ENCODE measurements at places on chromosomes 7 and 10. TPM values are rescaled to one million over a fixed set of nuclear protein-coding genes. Genes with fewer than 3 reads are reported as not detected.

Gene POU6F2
- not detected for total RNA-seq

Gene PTPRZ1
- total RNA-seq: 9.1 TPM

DNA sequence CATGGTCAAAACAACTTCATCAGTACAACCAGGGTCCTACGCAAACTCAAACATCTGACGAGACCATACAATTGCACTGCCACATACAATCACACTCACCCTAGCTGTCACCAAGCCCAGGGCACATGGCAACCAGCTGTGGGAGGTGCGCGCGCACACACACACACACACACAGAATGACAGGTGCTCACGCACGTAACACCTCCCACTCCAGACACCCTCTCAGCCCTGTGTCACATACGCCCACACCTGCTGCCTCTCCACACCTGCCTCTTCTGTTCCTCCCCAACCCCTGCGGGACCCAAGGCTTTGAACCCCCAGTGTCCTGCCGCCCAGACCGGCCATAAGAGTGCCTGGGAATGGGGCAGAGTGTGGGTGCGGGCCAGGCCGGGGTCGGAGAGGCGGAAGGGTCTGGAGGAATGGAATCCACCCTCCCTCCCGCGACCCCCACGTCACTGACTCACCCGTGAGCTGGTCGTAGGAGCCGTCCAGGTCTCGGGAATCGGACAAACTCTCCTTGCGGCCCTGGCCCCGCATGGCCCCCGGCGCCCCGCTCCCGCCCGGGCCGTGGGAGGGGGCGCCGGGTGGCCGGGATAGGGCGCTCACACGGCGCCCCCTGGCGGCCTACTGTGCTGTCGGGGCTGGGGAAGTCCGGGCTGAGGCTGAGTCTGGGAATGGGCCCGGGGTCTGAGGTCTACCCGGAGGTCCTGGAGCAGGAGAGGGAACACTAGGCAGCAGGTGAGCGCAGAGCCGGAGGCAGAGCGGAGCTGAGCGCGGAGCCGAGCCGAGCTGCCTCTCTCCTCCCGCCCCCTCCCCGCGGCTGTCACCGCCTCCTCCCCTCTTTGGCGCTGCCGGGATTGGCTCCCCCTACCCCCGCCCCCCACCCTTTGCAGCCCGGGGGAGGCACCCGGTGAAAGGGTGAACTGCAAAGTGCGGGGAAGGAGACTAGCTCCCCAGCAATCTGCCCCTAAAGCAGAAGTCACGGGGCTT is at the start of gene KCNIP2:
KCNIP2 (minus strand) TSS at position 769 of the 990 bp plus-strand sequence; CDS start at position 537, 232 bp downstream.
- peaks cover 6% of the 10 kb centered on the region for H3K4me1 ChIP-seq
- H3K36me3 ChIP-seq: no peaks in the 10 kb centered on the region
- no peaks in the 10 kb centered on the region for H3K27me3 ChIP-seq
- no peak within 1 kb of the TSS for H3K27ac ChIP-seq
- no peak within 1 kb of the TSS for H3K4me3 ChIP-seq
- no peak for DNase-seq

DNA sequence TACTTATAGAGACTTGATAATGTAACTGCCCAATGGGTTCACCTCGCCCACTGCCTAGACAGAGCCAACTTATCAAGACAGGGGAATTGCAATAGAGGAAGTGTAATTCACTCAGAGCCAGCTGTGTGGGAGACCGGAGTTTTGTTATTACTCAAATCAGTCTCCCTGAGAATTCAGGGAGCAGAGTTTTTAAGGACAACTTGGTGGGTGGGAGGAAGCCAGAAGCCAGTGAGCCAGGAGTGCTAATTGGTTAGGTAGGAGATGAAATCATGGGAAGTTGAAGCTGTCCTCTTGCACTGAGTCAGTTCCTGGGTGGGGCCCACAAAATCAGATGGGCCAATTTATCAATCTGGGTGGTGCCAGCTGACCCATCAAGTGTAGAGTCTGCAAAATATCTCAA is 20.1 kb upstream of the C7orf33 start:
- no peak overlapping the region for H3K27ac ChIP-seq
- H3K36me3 ChIP-seq: no peaks in the 10 kb centered on the region
- no peaks in the 10 kb centered on the region for H3K4me1 ChIP-seq

- no peak overlapping the region for H3K27ac ChIP-seq
- H3K4me3 ChIP-seq: no peak overlapping the region
- H3K4me1 ChIP-seq: no peaks in the 10 kb centered on the region
- no peaks in the 10 kb centered on the region for H3K27me3 ChIP-seq
- no peaks in the 10 kb centered on the region for H3K36me3 ChIP-seq
Measured at GRCh38 chr10:9012312-9012711, 957.8 kb downstream of the GATA3 start.

- H3K27me3 ChIP-seq: no peaks in the 10 kb centered on the region
- H3K36me3 ChIP-seq: no peaks in the 10 kb centered on the region
- no peak overlapping the region for H3K27ac ChIP-seq
Measured at GRCh38 chr10:99276848-99277486, 41.3 kb upstream of the HPSE2 start.

Measured in uterus (tissue), 4 donors.